ENCODE measurements at places on chromosomes 3 and 15. TPM values are rescaled to one million over a fixed set of nuclear protein-coding genes. Genes with fewer than 3 reads are reported as not detected.

GRCh38 chr15:101686718-101687117, 34.5 kb upstream of the TM2D3 start:
- DNase-seq: no peak

- DNase-seq: no peak
These were observed 59.2 kb downstream of the EPHB1 start for GRCh38 chr3:134854254-134854653.

GRCh38 chr3:119976214-119976613, 118.0 kb downstream of the GSK3B start:
- DNase-seq: no peak

DNA sequence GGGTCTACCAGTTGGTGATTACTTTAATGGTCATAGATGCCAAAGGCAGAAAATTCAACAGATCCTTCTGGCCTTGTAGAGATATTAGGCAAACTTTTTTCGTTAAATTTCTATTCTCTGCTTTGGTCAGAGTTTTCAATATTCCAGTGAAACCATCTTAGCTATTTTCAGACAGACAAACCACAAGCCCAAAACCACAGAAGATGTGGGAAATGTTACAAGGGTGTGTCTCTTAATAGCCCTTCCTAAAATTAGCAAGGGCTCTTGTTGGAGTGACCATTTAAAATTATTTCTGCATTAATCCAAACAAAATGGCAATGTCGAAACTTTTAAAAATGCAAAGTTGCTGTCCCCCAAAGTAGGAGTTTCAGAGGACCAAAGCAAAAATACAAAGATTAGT, 102.8 kb downstream of the ARRDC4 start:
- DNase-seq: no peak

- no peak for DNase-seq
These were observed 709.4 kb downstream of the SQOR start for GRCh38 chr15:46344115-46344724.

- no peak for DNase-seq
These were observed 19.9 kb downstream of the NDUFB4 start for GRCh38 chr3:120615847-120616609.

- no peak for DNase-seq
These were observed 1.6 kb downstream of the C3orf38 start for GRCh38 chr3:88151358-88151757.

- DNase-seq: no peak
These were observed 11.7 kb downstream of the RAD54L2 start for GRCh38 chr3:51550080-51550819.

DNA sequence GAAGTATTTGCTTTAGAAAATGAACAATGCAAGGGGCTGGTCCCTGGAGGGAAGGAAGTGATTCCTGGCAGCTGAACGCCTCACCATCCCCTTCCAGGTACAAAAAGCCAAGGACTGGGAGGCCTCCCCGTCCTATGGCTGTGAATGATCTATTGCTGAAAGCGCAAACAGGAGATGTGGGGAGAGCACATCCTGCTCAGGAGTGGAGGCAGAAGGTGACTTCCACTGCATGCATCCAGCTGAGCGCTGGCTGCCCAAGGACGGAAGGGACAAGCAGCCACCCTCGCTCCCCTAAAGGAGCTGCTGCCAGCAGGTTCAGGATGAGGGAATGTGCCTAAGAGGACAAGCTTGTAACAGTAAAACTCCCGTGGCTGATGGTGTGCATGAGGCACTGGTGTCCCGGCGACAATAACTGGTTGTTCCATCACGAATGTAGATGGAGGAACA, 41.4 kb downstream of the ABTB1 start:
- DNase-seq: no peak

DNA sequence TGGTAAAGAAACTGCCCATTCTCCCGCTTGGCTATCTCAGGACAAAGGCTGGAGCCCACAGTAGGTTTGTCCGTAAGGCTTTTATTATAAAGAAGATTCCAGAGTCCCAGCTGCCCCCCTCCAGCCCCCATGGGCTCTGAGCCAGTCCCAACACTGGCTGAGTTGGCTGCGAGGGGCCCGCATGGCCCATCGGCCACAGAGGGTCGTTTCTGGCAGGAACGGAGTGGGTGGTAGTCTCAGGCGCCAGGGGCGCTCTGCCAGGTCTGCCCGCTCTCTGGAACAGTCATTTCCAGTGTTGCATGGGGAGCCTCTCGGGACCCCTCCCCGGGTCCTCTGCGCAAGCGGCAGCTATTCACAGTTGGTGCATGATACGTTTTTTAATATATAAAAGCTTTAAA, 12.2 kb downstream of the H1-8 start:
- no peak for DNase-seq

DNA sequence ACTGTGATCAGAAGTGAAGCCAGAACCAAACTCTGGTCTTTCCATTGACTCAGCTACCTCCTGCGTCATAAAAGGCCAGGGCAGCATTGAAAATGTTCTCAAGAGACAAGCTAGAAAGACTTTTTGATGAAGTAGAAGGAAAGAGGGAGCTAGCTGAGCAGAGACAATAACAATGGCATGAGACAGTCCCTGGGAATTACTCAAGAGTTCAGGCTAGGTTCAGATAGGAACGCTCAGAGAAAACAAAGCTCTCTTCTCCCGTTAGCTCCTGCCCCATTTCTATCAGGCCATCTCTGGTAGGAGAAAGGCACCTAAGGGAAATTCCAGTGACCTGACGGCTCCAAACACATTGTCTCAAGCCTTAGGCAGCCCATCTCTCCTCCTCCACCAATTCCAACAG, 7.0 kb upstream of the OXTR start:
- DNase-seq: no peak

DNA sequence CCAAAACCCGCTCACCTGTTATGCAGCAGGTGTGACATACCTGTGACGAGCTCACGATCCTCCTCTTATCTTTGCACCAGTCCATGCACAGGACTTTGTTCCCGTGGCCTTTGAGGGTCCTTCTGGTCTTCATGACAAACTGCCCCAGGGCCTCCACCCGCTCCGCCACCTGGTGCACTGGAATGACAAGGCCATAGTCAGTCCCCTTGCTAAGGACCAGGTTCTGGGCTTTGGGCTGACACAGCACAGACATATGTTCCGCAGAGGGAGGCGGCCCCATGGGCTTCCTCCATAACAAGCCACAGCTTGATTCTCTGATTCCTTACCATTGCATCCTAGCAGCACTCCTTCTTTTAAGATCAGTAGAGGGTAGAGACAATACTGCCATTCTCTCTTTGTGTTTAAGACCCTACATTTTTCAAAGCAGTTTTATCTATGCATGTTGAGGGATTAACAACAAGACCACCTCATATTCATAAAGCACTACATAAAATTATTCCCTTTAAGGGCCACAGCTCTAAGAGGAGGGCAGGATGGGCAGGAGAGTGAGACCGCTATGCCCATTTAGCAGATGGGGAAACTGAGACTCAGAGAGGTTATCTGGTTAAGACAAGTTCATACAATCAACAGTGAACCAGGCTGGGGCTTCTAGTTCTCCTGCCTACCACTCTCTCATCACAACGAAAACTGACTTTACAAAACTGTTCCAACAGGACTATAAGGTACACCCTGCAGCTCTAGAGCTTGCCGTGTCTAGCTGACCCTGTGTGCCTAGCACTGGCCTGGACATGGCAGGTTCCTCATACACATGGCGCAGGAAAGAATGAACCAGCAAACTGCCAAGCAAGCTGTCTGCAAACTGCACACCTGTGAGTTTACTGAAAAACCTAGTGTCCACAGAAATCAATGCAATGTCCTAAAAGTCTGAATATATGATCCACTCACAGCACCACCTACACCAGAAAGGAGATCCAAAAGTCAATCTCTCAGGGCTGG, 37.0 kb downstream of the GNB5 start:
- no peak for DNase-seq

- no peak for DNase-seq
These were observed 1135.7 kb downstream of the IGSF11 start for GRCh38 chr3:117898722-117899522.

GRCh38 chr3:16961621-16962205, 77.0 kb downstream of the PLCL2 start:
- DNase-seq: no peak

GRCh38 chr15:71154607-71155200, 39.4 kb downstream of the THSD4 start:
- no peak for DNase-seq

Gene ZBED2
- total RNA-seq: not detected

Gene FETUB
- not detected for total RNA-seq

Gene COLQ
- 6.8 TPM for total RNA-seq

Gene ATG7
- 63.2 TPM for total RNA-seq

Gene NXPE3
- 9.3 TPM for total RNA-seq

Gene SCN11A
- total RNA-seq: 11.8 TPM

Gene CD96
- 7.6 TPM for total RNA-seq

Gene CPNE9
- not detected for total RNA-seq

Gene KCNMB2
- 6.1 TPM for total RNA-seq

Gene IL20RB
- 0.42 TPM for total RNA-seq

All from urinary bladder (tissue), 4 donors.